Activated CD4-positive, alpha-beta memory T cell treated with anti-CD3 and anti-CD28 coated beads, Interleukin-2, amount 10 ng/mL, durations not matched to agents 7 days and 5 days (primary cell): ENCODE measurements at places on chromosomes 6 and 20. TPM values are rescaled to one million over a fixed set of nuclear protein-coding genes. Genes with fewer than 3 reads are reported as not detected.

Gene INSM1
- total RNA-seq = not detected

Gene TP53TG5
- total RNA-seq = not detected

Gene COL10A1
- not detected for total RNA-seq

Gene RAB5IF
- 94.1 TPM for total RNA-seq

Gene PTPRA
- total RNA-seq = 71.5 TPM

Gene LAMA5
- 0.63 TPM for total RNA-seq

Gene GABRR1
- total RNA-seq = not detected
